ENCODE measurements at places on chromosomes 3 and 15. TPM values are rescaled to one million over a fixed set of nuclear protein-coding genes. Genes with fewer than 3 reads are reported as not detected.

The ZNF80 gene
- not detected for total RNA-seq

The CHRM5 gene
- total RNA-seq: not detected

The CCDC12 gene
- 37.9 TPM for total RNA-seq

The NMNAT3 gene
- total RNA-seq: 0.87 TPM

The SPESP1 gene
- total RNA-seq: 5.6 TPM

The ALG1L2 gene
- total RNA-seq: not detected

The PATL2 gene
- total RNA-seq: 0.33 TPM

The BTLA gene
- not detected for total RNA-seq

The WDR49 gene
- total RNA-seq: not detected

The MAP1A gene
- total RNA-seq: 0.84 TPM

The TMEM45A gene
- 2.5 TPM for total RNA-seq

The CYP1A2 gene
- total RNA-seq: not detected

The CHST14 gene
- total RNA-seq: 28.9 TPM

The RTP4 gene
- 5.5 TPM for total RNA-seq

The CPLX3 gene
- total RNA-seq: not detected

The CCR9 gene
- total RNA-seq: not detected

The RETNLB gene
- not detected for total RNA-seq

The CRYGS gene
- total RNA-seq: 0.13 TPM

The GASK1A gene
- total RNA-seq: not detected

The RAB6B gene
- 1.1 TPM for total RNA-seq

The ZKSCAN7 gene
- 1.8 TPM for total RNA-seq

The BNC1 gene
- 1.5 TPM for total RNA-seq

The GOLGA8R gene
- not detected for total RNA-seq

The KCNMB3 gene
- total RNA-seq: 1.4 TPM

The A4GNT gene
- total RNA-seq: not detected

The DAPK2 gene
- 4.0 TPM for total RNA-seq

The C2CD4A gene
- not detected for total RNA-seq

All from mammary microvascular endothelial cell (primary cell).